ENCODE measurements at places on chromosomes 3 and 15. TPM values are rescaled to one million over a fixed set of nuclear protein-coding genes. Genes with fewer than 3 reads are reported as not detected.

Gene FOXB1
- total RNA-seq: not detected

Gene CPOX
- total RNA-seq: 21.0 TPM

Gene DLG1
- total RNA-seq: 85.7 TPM

Gene CHRM5
- total RNA-seq: not detected

Gene GUCA1C
- total RNA-seq: not detected

Gene HESX1
- 0.76 TPM for total RNA-seq

Gene NAALADL2
- 37.1 TPM for total RNA-seq

Gene CRABP1
- total RNA-seq: 13.6 TPM

Gene CAMK2N2
- 0.70 TPM for total RNA-seq

Gene CSPG4
- 45.7 TPM for total RNA-seq

Gene GNAT1
- total RNA-seq: not detected

Gene PLSCR5
- not detected for total RNA-seq

Gene ARPC4
- total RNA-seq: 103 TPM

Gene GCSAM
- total RNA-seq: 0.99 TPM

Gene STAC
- 14.2 TPM for total RNA-seq

Gene UROC1
- 0.35 TPM for total RNA-seq

Gene LMAN1L
- not detected for total RNA-seq

Gene GHRL
- 3.6 TPM for total RNA-seq

Gene CA12
- total RNA-seq: 178 TPM

Gene SCN11A
- 1.5 TPM for total RNA-seq

Gene POPDC2
- 10.5 TPM for total RNA-seq

Gene FAM81A
- 7.8 TPM for total RNA-seq

Gene ITIH3
- total RNA-seq: 8.6 TPM

Gene EIF2A
- total RNA-seq: 112 TPM

Gene CSPG5
- 1.3 TPM for total RNA-seq

Gene KNG1
- total RNA-seq: 116 TPM

Gene FBLN2
- 34.4 TPM for total RNA-seq

Gene SLC28A2
- total RNA-seq: 0.23 TPM
